ENCODE measurements at places on chromosomes 1 and 21.

DNA sequence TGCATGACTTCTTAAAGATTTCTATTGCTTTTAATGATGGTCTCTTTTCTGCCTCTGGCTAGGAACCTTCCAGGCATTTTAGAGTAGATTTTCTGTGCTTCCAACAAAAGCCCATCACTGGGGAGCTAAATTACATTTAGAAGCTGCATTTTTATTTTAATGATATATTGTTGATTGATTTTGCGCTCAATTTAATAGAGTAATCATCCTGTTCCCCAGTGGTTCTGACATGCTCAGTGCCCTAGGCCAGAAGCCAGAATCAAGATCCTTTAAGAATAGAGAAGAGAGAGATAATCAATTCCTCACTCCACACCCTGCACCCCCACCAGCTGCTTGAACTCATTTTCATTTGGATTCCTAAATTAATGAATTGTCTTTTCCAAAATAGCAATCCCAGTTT, 97.8 kb downstream of the PCP4 start:
- DNase-seq, result no peak

GRCh38 chr1:202890392-202890791, 1.4 kb upstream of the RABIF start:
- DNase-seq, result no peak

- no peak for DNase-seq
Observed at GRCh38 chr1:9753121-9753531, 70.6 kb downstream of the CLSTN1 start.

DNA sequence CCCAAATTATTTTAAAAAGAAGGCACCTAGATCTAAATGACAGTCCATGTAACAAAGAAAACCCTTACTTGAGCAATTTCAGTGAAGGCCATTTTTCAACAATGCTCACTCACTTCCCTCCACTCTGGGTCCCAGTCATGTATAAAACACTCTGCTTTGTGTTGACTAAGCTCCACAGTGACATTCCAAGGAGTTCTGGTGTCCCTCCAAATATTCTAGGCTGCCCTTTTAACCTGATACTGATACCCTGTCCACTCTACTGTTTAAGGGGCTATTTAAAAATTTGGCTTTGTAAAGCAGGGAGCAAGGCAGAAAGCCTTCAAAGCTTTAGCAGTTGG, 73.6 kb downstream of the GNG12 start:
- DNase-seq, result no peak
